Gastroesophageal sphincter (tissue), 4 donors: ENCODE measurements at places on chromosomes 3 and 15. TPM values are rescaled to one million over a fixed set of nuclear protein-coding genes. Genes with fewer than 3 reads are reported as not detected.
A peak's percentile ranks its signal among the peaks of the same experiment; 100 is the strongest.

DNA sequence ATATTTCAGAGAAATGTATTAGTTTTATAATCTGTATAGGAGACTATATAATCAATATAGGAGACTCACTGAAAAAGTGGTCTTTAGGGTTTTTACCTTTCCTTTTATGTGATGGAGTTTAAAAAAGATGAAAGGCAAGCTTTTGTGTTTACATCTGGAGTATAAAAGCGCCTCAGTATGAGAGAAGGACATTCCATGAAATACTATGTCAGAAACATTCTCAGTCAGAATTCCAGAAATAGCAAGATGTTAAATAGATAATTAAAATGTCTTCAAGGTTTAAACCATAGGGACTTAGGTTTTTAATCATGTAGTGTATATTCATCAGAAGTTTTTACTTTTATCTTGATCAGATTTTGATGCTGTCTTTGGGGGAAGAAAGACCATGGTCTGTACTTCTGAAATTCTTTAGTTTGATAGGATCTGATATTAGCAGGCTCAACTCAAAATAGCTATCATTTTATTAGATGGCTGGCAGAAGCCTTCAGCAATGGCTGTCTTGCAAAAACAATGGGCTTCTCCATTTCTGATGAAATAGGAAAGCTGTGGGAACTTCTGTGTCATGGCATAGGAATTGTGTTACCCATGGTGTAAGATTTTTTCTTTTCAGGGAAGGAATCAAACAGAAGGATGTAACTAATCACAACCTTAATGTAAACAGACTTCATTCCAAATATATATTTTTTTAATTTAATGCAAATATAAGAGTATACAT, 209.6 kb upstream of the PLSCR5 start:
- ATAC-seq: no peak
- no peaks in the 10 kb centered on the region for H3K27me3 ChIP-seq
- H3K36me3 ChIP-seq: no peaks in the 10 kb centered on the region
- no peak overlapping the region for H3K4me3 ChIP-seq

DNA sequence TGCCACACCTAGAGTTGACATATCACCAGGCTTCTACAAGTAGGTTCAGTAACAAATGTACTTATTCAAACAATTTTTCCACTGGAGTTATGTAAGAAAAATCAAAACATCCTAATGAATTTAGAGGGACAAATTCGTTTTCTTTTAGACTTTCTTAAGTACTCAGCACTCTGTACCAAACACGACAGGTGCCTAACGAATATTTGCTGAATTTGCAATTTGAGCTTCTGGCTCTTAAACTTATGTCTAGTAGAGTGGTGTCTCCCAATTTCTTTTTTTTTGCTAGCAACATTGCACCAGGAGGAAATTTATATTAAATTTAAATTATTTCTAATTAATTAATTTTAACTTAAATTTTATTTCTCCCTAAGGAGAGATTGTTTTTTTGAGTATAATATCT, 397.0 kb downstream of the CNTN3 start:
- no peaks in the 10 kb centered on the region for H3K36me3 ChIP-seq
- ATAC-seq: no peak
- no peaks in the 10 kb centered on the region for H3K27me3 ChIP-seq
- H3K27ac ChIP-seq: no peak overlapping the region
- H3K4me3 ChIP-seq: no peak overlapping the region
- no peaks in the 10 kb centered on the region for H3K4me1 ChIP-seq

- H3K4me3 ChIP-seq: no peak overlapping the region
- H3K27me3 ChIP-seq: peaks cover 29% of the 10 kb centered on the region
- no peaks in the 10 kb centered on the region for H3K36me3 ChIP-seq
- no peaks in the 10 kb centered on the region for H3K4me1 ChIP-seq
- H3K27ac ChIP-seq: no peak overlapping the region
Observed at GRCh38 chr15:29223640-29224039, 46.0 kb downstream of the NSMCE3 start.

DNA sequence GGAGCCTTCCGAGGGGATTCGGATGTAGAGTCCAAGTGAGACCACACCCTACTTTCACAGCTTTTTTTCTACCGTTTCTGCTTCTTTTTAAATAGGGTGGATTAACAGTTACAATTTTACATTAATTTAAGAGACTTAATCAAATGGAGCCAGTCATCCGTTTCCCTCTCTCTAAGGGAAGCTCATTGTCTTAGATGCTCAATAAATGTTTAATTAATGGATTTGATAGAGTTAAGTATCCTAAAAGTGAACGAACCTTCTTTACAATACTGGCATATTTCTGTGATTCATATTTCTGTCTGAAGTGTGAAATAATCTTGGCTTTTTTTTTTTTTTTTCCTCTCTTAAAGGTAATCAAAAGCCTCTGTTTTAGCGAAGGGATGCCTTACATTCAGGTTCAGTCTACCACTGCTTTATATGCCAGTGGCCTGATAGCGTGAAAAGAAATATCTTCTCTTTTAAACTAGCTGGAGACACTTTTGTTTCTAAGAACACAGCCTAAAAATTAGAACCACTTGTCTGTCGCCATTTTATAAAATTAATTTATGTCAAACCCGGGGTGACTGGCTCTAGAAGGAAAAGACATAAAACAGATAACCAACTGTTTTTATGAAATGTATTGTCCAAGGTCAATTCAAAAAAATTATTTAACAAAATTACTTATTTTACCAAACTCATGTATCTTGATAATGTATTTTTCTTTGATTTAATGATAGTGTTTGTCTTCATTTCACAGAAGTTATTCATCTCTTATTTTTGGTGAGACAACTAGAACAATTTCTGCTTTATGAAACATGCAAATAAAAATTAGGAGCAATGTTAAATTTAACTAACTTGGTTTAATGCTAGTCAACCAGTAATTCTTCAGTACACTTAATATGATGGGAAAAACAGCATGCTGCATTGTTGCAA, 2.5 kb upstream of the CTNNB1 start:
- peaks cover 18% of the 10 kb centered on the region for H3K4me1 ChIP-seq
- no peak for ATAC-seq
- H3K27ac ChIP-seq: no peak overlapping the region
- no peaks in the 10 kb centered on the region for H3K36me3 ChIP-seq
- no peak overlapping the region for H3K4me3 ChIP-seq

GRCh38 chr15:89150762-89151664, 62.8 kb downstream of the ABHD2 start:
- H3K27me3 ChIP-seq: no peaks in the 10 kb centered on the region
- no peak overlapping the region for H3K4me3 ChIP-seq
- H3K27ac ChIP-seq: no peak overlapping the region

DNA sequence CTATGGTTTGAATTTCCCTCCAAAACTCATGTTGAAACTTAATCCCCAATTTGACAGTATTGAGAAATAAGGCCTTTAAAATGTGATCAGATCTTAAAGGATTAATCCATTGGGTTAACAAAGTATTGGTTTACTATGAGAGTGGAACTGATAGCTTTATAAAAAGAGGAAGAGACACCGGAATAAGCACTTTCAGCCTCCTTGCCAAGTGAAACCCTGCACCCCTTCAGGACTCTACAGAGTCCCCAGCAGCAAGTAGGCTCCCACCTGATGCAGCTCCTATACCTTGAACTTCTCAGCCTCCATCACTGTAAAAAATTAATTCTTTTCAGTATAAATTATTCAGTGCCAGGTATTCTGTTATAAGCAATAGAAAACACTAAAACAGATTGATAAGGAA, 348.3 kb downstream of the CGGBP1 start:
- no peak overlapping the region for H3K27ac ChIP-seq
- H3K27me3 ChIP-seq: no peaks in the 10 kb centered on the region
- ATAC-seq: no peak
- no peaks in the 10 kb centered on the region for H3K4me1 ChIP-seq
- H3K4me3 ChIP-seq: no peak overlapping the region

DNA sequence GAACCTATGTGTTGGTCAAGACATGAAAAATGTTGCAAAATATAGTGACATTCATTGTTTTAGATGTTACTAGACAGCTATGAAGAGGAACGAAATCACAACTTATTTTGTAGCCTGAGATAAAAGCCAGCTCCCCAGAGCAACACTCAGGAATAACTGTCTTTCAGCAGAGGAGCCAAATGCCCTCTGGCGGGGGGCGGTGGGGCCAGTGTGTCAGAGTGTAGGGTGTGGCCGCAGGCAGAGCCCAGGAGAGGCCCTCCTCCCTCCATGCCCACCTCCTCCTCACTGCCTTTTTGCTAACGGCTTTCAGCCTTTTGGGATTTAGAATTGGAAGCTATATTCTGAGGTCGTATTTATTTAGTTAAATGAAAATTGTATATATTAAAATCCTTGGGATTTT, 16.9 kb downstream of the APOD start:
- H3K4me1 ChIP-seq: no peaks in the 10 kb centered on the region
- H3K27ac ChIP-seq: no peak overlapping the region
- ATAC-seq: no peak
- H3K27me3 ChIP-seq: peaks cover 35% of the 10 kb centered on the region

DNA sequence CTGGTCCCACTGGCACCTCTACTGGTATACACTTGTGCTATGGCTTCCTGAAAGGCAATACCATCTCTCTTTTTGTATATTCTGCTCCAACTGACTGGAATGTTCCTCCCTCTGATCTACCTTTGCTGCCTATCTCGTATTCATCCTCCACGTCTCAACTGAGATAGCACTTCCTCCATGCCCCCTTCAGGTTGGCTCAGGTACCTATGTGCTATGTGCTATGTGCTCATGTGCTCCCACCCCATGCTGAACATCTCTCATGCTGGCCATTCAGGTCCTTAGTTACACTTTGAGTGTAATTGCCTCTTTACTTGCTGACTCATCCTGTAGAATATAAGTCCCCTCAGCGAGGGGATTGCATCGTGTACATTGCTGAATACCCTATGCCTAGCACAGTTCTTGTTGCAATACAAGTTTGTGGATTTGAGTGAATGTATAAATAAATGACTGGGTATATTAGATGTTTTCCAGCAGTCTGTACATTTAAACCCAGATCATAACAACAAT, 156.9 kb downstream of the SOX2 start:
- ATAC-seq: no peak
- H3K4me3 ChIP-seq: no peak overlapping the region
- H3K36me3 ChIP-seq: no peaks in the 10 kb centered on the region
- H3K4me1 ChIP-seq: no peaks in the 10 kb centered on the region

GRCh38 chr3:56302417-56302816, 165.8 kb downstream of the ERC2 start:
- H3K36me3 ChIP-seq: no peaks in the 10 kb centered on the region
- no peak overlapping the region for H3K4me3 ChIP-seq
- H3K27me3 ChIP-seq: no peaks in the 10 kb centered on the region
- no peaks in the 10 kb centered on the region for H3K4me1 ChIP-seq

- H3K36me3 ChIP-seq: no peaks in the 10 kb centered on the region
- ATAC-seq: peak; percentile 75
- H3K4me3 ChIP-seq: no peak overlapping the region
- no peaks in the 10 kb centered on the region for H3K27me3 ChIP-seq
- H3K27ac ChIP-seq: no peak overlapping the region
Observed at GRCh38 chr3:197533927-197534725, 21.6 kb downstream of the BDH1 start.

DNA sequence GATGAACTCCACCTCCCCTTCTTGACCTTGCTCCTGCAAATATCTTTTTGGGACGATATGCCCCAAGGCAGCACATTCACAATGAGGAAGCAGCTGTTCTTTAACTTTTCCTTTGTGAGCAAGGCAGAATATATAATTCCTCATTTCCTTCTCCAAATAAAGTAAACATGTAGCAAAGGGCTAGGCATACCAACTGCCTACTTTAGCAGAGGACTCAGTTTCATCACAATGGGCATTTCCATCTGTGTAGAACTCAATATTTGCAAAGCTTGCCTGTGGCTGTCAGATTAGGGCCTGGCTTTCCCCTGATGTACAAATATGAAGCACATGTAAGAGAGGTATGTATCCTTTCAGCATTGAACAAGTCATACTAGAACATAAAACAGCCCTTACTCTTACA, 366.9 kb downstream of the RSL24D1 start:
- no peak overlapping the region for H3K27ac ChIP-seq
- H3K4me3 ChIP-seq: no peak overlapping the region
- no peak for ATAC-seq
- H3K4me1 ChIP-seq: no peaks in the 10 kb centered on the region
- no peaks in the 10 kb centered on the region for H3K27me3 ChIP-seq
- H3K36me3 ChIP-seq: no peaks in the 10 kb centered on the region

DNA sequence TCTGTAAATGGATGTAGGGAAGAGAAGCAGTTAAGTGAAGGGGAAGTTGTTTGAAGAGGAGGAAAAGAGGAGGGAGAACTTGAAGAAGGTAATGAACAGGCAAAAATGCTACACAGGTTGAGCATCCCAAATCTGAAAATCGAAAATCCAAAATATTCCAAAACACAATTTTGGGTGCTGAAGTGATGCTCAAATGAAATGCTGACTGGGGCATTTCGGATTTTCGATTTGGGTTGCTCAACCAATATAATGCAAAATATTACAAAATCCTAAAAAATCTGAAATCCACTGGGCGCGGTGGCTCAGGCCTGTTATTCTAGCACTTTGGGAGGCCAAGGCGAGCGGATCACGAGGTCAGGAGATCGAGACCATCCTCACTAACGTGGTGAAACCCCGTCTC, 61.9 kb upstream of the CDAN1 start:
- H3K27ac ChIP-seq: no peak overlapping the region
- H3K27me3 ChIP-seq: no peaks in the 10 kb centered on the region
- no peaks in the 10 kb centered on the region for H3K36me3 ChIP-seq
- ATAC-seq: no peak
- no peak overlapping the region for H3K4me3 ChIP-seq

DNA sequence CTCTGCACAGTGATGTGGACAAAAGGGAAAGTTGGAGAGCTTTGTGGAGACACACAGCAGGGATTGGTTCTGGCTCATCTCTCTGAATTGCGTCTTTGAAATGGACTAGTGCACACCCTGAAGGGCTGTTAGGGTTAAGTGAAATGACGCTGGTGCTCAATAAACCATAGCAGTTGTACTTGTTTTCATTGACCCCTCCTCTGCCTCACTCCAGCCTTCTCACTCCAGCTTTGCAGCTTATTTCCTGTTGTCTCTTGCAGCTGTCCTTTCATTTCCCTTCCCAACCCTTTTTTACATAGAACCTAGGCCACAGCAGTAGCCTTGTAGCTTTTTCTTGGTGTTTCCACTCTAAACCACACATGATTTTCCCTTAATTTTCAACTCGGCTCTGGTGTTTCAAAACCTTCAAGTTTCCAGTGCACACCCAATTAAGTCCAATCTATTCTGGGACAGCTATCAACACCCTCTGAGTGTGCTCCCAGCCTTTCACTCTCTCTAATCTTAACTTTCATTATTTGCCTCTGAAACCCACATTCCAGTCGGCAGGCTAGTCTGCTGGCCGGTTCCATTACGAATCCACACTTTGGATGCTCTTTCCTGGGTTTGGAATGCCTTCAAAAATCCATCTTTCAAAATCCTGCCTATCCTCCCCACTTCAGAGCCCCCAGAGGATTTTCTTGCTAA, 6.4 kb downstream of the C3orf52 start:
- H3K27ac ChIP-seq: no peak overlapping the region
- H3K4me1 ChIP-seq: no peaks in the 10 kb centered on the region
- no peaks in the 10 kb centered on the region for H3K27me3 ChIP-seq
- no peak overlapping the region for H3K4me3 ChIP-seq

GRCh38 chr3:53550005-53550620, 55.7 kb downstream of the CACNA1D start:
- H3K27ac ChIP-seq: no peak overlapping the region
- H3K36me3 ChIP-seq: no peaks in the 10 kb centered on the region

Gene RPL39L
- total RNA-seq: 8.9 TPM

Gene GOLGA8T
- total RNA-seq: not detected

Gene CLRN1
- total RNA-seq: not detected

Gene PDZRN3
- total RNA-seq: 305 TPM

Gene CCK
- total RNA-seq: 6.5 TPM

Gene CTXN2
- not detected for total RNA-seq

Gene ERICH6
- not detected for total RNA-seq

Gene ZNF502
- total RNA-seq: 5.0 TPM

Gene COL8A1
- total RNA-seq: 136 TPM

Gene CACNA2D3
- 2.3 TPM for total RNA-seq

Gene TEX9
- total RNA-seq: 5.8 TPM

Gene CPLX3
- total RNA-seq: not detected
